Neural progenitor cell (in vitro differentiated cells): ENCODE measurements at places on chromosomes 2 and 18. TPM values are rescaled to one million over a fixed set of nuclear protein-coding genes. Genes with fewer than 3 reads are reported as not detected.

Gene DLGAP1
- total RNA-seq = 16.9 and 18.5 TPM in 2 replicates

Gene MAPK4
- 7.0 and 7.9 TPM in 2 replicates for total RNA-seq

Gene MC2R
- not detected in 2 replicates for total RNA-seq

Gene FOXD4L1
- total RNA-seq = 0.12 TPM in 1 of 2 replicates, not detected in the other

Gene MYO3B
- total RNA-seq = 16.8 and 27.3 TPM in 2 replicates

GRCh38 chr2:119771331-119771730 is 11.6 kb downstream of the PTPN4 start:
- no peak for DNase-seq

GRCh38 chr2:144703852-144704708 is 184.2 kb upstream of the ZEB2 start:
- DNase-seq = no peak
